EH (cell line): ENCODE measurements at places on chromosomes 4 and X.

DNA sequence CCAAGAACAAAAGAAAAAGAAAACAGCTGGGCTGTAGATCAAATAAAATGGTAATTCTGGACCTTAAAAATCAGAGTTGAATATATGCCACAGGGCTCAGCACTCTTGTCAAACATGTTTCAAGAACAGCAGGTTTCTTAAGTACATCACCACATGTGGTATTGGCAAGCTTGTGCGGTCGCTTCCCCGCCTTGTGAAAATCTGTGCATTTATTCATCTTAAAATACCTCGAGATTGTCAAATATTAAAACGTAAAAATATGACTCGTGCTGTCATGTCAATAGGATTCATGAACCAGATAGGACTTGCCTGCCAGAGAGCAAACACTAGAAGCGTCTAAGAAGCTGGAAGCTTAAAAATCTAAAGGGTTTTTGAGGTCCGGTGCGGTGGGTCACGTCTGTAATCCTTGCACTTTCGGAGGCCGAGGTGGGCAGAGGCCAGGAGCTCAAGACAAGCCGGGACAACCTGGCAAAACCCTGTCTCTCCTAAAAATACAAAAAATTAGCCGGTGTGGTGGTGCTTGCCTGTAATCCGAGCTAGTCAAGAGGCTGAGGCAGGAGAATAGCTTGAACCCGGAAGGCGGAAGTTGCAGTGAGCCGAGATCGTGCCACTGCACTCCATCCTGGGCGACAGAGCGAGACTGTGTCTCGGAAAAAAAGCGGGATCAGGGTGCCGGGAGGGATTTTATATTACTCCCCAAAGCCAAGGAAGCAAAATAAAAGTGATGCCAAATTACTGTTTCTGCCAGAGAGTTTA, 40.2 kb upstream of the TMEM154 start:
- no peak for DNase-seq

DNA sequence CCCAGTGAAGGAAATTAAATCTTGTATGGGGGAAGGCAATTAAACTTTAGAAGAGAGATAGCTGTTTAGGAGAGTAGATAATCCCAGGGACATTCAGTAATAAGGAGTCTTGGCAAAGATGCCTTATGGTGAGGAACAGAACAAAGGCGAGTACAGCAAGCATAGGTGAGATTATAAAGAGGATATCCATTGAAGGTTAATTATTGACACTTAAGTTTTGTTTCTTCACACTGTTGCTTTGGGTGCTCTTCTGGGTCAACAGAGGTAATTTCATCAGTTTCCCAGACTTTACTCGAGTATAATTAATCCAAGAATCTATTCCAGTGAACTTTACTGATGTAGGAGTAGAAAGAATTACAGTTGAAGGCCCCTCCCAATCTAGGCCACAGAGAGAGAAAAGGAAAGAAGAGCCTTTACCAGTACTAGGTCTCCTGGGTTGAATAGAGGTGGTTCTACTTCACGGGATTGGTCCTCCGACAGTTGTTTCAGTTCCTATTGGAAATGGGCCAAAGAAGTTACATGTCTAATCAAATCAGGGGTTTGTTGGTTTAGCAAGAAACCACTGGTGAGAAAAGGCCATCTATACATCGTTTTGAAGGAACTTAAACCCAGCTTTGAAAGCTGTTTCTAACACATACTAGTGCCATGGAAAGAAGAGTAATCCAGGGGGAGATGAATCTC, 27.2 kb downstream of the EPGN start:
- DNase-seq: no peak

- DNase-seq: no peak
These were observed 1.6 kb downstream of the METAP1 start for GRCh38 chr4:98997166-98997565.

DNA sequence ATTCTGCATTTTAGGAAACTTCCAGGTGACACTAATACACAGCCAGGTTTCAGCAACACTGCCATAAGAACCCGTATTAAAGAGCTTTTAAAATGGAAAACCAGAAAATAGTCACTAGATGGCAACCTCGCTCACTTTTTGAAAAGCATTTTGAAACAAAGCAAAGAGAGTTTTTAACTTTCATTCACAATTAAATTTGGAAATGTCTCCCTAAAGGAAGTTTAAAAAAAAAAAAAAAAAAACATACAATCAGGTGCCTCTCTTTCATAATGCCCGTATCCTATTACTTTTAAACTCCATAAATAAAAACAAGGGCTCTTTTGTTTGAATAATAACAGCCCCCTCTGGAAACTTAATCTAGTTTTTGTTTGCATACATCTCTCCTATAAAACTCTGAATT, 20.3 kb downstream of the MEPE start:
- peak; percentile 62 for DNase-seq

DNA sequence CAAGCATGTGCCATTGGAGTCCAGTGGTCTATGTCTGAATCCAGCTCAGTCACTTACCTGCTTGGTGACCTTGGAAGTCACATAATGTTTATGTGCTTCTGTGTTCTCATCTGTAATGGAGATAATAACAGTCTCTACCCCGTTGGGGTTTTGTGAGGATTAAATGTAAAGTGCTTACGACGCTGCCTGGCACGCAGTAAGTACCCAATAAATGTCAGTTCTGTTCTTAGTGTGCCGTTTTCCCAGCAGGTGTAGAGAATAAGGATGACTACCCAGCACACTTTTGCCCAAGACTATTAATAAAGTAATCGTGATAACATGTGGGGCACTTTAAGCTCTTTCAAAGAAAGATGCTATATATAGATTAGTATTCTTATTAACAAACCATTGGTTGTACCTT, 56.7 kb downstream of the MTM1 start:
- no peak for DNase-seq

DNA sequence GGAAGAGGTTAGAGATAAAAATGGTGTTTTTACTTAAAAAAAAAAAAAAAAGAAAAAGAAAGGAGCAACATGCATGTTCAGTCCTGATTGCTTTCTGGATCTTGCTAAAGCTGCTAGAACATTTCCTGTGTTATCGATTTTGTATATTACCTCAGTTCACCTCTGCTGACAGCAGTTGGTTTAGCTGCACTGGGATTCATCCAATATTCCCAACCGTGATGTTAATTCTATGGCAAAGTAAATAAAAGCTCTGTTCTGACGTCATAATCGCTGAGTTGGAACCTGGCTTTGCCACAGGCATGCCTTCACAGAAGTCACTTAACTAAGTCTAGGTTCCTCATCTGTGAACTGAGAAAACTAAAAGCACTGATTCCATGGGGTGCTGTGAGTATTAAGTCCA, 90.7 kb upstream of the SORBS2 start:
- peak; percentile 6 for DNase-seq

GRCh38 chr4:76407440-76408119, 13.4 kb downstream of the CCDC158 start:
- DNase-seq: no peak

DNA sequence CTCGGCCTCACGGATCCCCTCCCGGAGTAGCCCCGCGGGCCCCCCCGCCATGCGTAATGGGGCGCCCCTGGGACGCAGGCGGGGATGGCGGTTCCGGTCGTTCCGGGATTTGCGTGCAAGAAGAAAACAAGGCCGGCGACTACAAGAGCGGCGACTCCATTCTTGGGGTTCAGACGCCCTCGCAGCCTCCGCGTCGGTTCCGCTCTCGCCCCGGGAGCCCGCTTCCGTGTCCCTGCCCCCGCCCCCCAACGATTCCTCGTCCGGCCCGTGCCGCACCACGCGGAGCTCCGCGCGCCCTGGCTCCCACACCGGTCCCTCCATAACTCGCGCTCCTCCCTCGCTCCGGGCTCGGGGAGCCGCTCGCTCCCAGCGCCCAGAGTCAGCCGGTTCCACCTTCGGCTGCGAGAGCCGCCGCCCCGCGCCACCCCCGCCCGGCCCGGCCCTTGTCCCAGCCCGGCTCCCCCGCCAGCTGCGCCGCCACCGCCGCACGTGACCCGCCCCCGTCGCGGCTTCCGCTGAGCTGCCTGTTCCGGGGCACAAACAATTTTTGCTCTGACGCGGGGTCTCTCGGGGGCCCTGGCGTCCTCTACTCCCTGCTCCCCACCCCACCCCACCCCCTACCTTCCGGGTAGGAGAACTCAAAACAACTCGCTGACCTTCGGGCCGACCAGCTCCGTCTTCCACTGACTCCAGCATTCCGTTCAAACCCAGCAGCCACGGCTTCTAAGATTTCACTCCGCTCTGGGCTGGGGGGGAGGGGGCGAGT, 78.8 kb upstream of the BCOR start:
- DNase-seq: peak; percentile 41

- peak; percentile 11 for DNase-seq
These were observed 38.9 kb downstream of the CCNQ start for GRCh38 chrX:153560000-153560399.

GRCh38 chr4:71863457-71863856, 79.6 kb upstream of the GC start:
- no peak for DNase-seq

DNA sequence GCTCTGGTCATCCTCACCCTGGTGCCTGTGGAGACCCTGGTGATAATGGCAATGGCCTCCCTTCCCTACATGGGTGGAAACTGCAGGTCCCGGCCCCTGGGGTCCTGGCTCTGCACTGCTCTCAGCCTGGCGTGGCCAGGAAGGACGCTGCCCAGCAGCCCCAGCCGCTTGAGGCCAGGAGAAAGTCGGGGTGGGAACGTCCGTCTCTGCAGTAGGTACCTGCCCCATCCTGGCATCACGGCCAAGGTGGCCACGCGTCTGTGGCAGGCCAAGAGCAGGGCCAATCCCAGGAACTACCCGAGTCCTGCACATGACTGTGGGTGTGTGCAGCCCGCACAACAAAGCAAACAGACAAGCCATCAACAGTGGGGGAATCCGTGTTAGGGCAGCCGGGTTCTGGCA, 33.8 kb downstream of the FGFRL1 start:
- DNase-seq: no peak

DNA sequence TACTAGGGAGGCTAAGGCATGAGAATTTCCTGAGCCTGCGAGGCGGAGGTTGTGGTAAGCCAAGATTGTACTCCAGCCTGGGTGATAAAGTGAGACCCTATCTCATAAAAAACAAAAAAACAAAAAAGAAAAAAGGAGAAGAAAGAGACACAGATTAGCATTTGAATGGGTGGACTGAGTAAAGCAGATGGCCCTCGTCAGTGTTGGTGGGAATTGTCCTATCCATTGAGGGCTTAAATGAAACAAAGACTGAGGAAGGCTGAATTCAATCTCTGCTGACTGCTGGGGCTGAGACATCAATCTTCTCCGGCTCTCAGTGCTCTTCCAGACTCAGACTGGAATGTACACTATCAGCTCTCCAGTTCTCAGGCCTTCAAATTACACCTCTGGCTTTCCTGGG, 136.8 kb downstream of the SLC7A11 start:
- no peak for DNase-seq
